Sigmoid colon (tissue), 7 donors: ENCODE measurements at places on chromosomes 3 and 15.

DNA sequence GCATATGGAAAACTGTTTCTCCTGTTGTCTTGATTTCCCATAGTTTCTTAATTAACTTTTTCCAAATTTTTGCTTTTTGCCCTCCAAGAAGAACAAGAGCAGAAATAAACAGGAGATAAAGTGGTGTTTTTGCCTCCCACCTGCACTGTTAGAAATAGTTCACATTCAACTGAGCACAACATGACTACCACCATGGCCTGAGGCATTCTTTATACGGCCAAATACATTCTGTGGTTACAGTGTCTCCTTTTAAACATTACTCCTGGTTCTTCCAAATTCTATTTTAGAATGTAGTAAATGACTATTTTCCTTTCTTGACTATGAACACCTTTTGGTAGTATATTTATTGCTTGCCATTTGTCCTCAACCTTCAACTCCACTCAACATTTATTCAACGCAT lies 98.5 kb downstream of the LARS2 start:
- no peak for DNase-seq

DNA sequence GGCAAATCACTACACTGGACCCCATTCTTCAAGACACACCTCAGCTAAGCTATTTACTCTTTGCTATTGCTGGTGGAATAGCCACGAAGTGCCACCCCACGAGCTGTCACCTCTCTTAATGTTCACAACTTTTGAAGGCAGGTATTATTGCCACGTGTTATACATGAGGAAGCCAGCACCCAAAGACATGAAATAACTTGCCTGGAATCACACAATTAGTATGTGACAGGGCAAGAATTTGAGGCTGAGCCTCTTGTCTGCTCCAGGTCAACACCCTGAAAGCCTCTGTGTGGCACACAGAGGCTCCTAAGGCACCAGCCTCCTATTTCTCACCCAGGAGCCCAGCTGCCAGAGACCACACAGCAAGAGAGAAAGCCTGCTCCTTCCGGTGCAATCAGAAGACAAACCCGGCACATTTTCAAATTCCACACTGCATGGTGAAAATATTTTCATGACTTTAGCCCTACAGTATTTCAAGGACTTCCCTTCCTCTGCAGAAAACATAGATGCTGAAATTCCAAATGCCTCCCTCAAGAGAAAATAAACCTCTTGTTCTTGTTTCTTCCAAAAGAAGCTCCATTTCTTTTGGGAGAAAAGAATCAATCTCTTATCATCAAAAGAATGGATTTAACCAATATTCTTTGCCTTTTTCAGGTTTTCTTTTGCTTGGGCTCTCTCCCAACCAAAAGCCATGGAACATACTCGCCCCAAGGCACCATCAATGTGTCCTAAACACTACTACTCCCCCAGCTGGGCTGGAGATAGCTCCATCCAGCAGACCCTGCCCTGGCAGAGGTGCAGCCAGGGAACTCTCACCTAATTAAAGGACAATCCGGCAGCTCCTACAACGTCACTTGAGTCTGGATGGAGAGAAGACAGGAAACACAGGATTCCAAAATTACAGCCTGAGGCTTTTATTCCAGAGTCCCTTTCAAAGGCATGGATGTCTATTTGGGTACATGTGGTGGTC lies 84.7 kb upstream of the THBS1 start:
- no peak for DNase-seq

GRCh38 chr3:150458001-150458400 lies 49.9 kb downstream of the TSC22D2 start:
- DNase-seq: no peak

- DNase-seq: no peak
Observed at GRCh38 chr15:99951511-99951910, 218.3 kb upstream of the LYSMD4 start.

GRCh38 chr3:118811236-118811732 lies 223.4 kb downstream of the IGSF11 start:
- DNase-seq: no peak

DNA sequence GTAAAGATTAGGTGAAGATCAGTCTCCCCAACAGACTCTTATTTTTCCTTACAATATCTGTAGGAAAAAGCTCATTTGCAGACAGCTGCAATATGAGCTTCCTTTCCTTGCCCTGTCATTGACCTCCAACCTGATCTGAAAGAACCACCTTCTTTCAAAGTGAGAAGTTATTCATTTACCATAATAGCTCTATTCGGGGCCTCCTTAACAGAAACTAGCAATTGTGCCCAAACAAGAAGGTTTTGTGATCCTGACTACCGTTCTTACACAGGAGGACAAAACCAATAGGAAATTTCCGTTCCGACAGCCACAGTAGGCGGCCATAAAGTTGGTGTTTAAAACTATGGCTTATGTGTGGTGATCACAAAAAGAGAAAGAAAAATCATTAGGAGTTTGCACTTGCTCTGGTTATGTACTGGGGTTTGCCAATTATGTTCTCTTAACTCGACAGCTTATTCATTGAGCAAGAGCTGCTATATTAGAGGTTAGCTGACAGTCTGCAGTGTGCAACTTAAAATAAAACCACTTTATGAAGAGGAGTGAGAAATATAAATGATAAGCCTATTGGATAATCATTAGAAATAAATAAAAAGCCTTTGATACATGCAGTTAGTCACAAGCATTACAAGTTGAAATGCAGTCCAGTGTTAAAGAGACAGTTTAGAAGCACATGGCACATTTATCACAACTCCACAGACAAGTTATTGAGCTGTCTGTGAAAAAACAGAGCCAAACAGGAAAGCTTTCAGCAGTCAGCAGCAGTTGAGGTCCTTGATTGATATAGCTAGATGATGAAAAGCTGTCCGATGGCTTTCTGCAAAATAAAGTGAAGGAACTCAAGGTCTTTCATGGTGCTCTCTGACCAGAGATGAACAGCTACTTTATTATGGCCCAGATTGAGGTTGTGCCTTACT lies 199.8 kb downstream of the WDR72 start:
- no peak for DNase-seq

GRCh38 chr3:178277605-178278004 lies 258.6 kb upstream of the KCNMB2 start:
- DNase-seq: no peak

GRCh38 chr15:62914461-62915079 lies 128.0 kb upstream of the TPM1 start:
- no peak for DNase-seq

- no peak for DNase-seq
Observed at GRCh38 chr3:138367326-138367850, 19.0 kb downstream of the MRAS start.
